ENCODE measurements at places on chromosomes 11 and 22. TPM values are rescaled to one million over a fixed set of nuclear protein-coding genes. Genes with fewer than 3 reads are reported as not detected.

DDI1 gene
- not detected for polyA plus RNA-seq

DDX25 gene
- polyA plus RNA-seq, result 0.59 TPM

LINC01488 gene
- 0.08 TPM for polyA plus RNA-seq

SART1 gene
- 36.2 TPM for polyA plus RNA-seq

CASP12 gene
- 0.34 TPM for polyA plus RNA-seq

OR5AK2 gene
- 0.18 TPM for polyA plus RNA-seq

THY1 gene
- polyA plus RNA-seq, result 108 TPM

TRAF6 gene
- 21.5 TPM for polyA plus RNA-seq

TEX54 gene
- not detected for polyA plus RNA-seq

SAA1 gene
- not detected for polyA plus RNA-seq

APOBEC3C gene
- polyA plus RNA-seq, result 3.4 TPM

ROBO4 gene
- 23.0 TPM for polyA plus RNA-seq

FADS3 gene
- polyA plus RNA-seq, result 41.5 TPM

XNDC1N gene
- 2.2 TPM for polyA plus RNA-seq

C11orf91 gene
- polyA plus RNA-seq, result not detected

SNX19 gene
- polyA plus RNA-seq, result 31.0 TPM

BEST1 gene
- polyA plus RNA-seq, result 2.5 TPM

GRM5 gene
- polyA plus RNA-seq, result not detected

TUB gene
- polyA plus RNA-seq, result 12.3 TPM

KCNJ4 gene
- polyA plus RNA-seq, result 0.24 TPM

GSTT2B gene
- 3.7 TPM for polyA plus RNA-seq

TAGLN gene
- 75.4 TPM for polyA plus RNA-seq

SLC35F2 gene
- 4.1 TPM for polyA plus RNA-seq

SLC7A4 gene
- 0.81 TPM for polyA plus RNA-seq

MOGAT2 gene
- not detected for polyA plus RNA-seq

LRRC56 gene
- polyA plus RNA-seq, result 7.3 TPM

KRTAP5-2 gene
- polyA plus RNA-seq, result 0.38 TPM

SCGB1D2 gene
- not detected for polyA plus RNA-seq

GLYATL1 gene
- 0.58 TPM for polyA plus RNA-seq

SHISA8 gene
- polyA plus RNA-seq, result 0.33 TPM

IGSF22 gene
- polyA plus RNA-seq, result 11.8 TPM

PGA3 gene
- polyA plus RNA-seq, result 1.5 TPM

APLNR gene
- 86.9 TPM for polyA plus RNA-seq

CST6 gene
- not detected for polyA plus RNA-seq
